ENCODE measurements at places on chromosomes 1 and 21.

- DNase-seq: no peak
Observed at GRCh38 chr1:205532026-205532898, 27.8 kb downstream of the CDK18 start.

GRCh38 chr1:236727521-236727920, 41.2 kb downstream of the ACTN2 start:
- no peak for DNase-seq

DNA sequence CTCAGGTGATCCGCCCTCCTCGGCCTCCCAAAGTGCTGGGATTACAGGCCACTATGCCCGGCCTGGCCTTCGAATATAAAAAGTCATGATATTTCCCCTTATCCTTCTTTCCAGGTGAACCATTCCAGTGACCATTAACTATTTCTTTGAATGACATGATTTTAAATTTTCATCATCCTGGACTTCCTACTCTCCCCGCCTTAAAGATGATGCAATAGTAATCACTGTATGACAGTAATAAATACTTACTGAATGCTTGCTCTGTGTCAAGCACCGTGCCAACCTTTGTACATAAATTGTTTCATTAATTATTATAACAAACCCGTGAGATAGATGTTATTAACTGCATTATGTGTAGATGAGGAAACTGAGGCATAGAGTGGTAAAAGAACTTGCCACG, 19.9 kb upstream of the ATP1A1 start:
- no peak for DNase-seq

- DNase-seq: no peak
Observed at GRCh38 chr1:228899421-228899956, 164.2 kb downstream of the RHOU start.

DNA sequence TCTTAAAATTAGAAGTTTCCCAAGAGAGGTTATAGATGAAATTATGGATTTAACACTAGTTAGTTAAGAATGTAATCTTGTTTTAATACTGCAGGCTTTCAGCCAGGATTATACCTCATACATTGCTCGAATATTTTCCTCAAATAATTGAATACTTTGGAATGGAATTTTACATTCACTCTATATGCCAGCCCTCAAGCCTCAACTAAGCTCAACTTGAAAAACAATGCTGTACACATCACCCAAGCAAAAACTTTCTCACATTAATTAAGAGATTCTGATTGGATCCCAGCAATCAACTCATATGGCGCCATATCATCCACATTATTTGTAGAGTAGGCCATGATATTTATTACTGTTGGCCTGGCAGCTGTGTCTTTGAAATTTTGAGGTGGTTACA, 710.7 kb upstream of the ADAMTS5 start:
- DNase-seq: no peak
